ENCODE measurements at places on chromosomes 7 and 10. TPM values are rescaled to one million over a fixed set of nuclear protein-coding genes. Genes with fewer than 3 reads are reported as not detected.

Gene PON3
- total RNA-seq: 0.63 TPM

Gene ZPBP
- total RNA-seq: not detected

Gene OR6V1
- not detected for total RNA-seq

Gene CLDN3
- not detected for total RNA-seq

Gene EIF3A
- 134 TPM for total RNA-seq

Gene BAIAP2L1
- 0.84 TPM for total RNA-seq

Gene SFXN2
- 1.2 TPM for total RNA-seq

Gene TMEM236
- 0.99 TPM for total RNA-seq

Gene TFR2
- total RNA-seq: not detected

Gene SPDYE2
- not detected for total RNA-seq

Gene INMT
- total RNA-seq: 172 TPM

Gene PTEN
- 83.2 TPM for total RNA-seq

Gene RHOBTB1
- 39.2 TPM for total RNA-seq

Gene MAT1A
- total RNA-seq: not detected

Gene VWA2
- total RNA-seq: 0.52 TPM

Gene IKZF1
- 3.6 TPM for total RNA-seq

Gene UPK3B
- not detected for total RNA-seq

Gene PDE1C
- 19.9 TPM for total RNA-seq

Gene HHEX
- total RNA-seq: 8.3 TPM

Data from esophagus muscularis mucosa (tissue), 4 donors.